ENCODE measurements at places on chromosomes 13 and 19.

DNA sequence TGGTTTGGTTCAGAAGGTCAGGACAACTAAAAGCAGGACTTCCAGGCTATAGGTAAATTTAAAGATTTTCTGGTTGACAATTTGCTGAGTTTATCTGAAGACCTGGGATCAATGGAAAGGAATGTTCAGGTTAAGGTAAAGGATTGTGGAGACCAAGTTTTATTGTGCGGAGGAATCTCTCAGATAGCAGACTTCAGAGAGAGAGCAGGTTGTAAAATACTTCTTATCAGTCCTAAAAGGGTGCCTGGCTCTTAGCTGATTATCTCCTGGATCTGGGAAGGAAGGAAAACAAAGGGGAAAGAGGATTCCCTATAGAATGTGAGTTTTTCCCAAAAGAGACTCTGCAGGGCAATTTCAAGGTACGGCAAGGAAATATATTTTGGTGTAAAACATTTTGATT lies 851.5 kb downstream of the DACH1 start:
- no peak for DNase-seq

DNA sequence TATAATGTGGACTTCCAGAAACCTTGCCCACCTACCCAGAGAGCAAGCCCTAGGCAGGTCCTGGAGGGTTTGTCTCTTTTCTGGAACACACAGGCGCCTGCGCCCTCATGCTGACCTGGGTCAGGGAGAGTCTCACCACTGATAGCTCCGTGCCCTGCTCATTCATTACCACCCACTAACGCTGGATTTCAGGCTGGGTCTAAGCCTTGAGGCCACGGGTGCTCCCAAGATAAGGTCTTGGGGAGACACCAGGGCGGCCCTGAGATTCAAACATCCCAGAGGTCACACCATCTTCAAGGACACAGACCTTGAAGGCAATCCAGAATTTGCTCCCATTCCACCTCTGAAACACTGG lies 5.1 kb downstream of the S1PR2 start:
- no peak for DNase-seq

GRCh38 chr19:58091251-58091995 lies 6.6 kb downstream of the ZSCAN18 start:
- DNase-seq: no peak

GRCh38 chr19:34269489-34269888 lies 15.1 kb downstream of the GARRE1 start:
- DNase-seq: no peak

- no peak for DNase-seq
Observed at GRCh38 chr13:94515374-94515773, 35.9 kb upstream of the DCT start.

DNA sequence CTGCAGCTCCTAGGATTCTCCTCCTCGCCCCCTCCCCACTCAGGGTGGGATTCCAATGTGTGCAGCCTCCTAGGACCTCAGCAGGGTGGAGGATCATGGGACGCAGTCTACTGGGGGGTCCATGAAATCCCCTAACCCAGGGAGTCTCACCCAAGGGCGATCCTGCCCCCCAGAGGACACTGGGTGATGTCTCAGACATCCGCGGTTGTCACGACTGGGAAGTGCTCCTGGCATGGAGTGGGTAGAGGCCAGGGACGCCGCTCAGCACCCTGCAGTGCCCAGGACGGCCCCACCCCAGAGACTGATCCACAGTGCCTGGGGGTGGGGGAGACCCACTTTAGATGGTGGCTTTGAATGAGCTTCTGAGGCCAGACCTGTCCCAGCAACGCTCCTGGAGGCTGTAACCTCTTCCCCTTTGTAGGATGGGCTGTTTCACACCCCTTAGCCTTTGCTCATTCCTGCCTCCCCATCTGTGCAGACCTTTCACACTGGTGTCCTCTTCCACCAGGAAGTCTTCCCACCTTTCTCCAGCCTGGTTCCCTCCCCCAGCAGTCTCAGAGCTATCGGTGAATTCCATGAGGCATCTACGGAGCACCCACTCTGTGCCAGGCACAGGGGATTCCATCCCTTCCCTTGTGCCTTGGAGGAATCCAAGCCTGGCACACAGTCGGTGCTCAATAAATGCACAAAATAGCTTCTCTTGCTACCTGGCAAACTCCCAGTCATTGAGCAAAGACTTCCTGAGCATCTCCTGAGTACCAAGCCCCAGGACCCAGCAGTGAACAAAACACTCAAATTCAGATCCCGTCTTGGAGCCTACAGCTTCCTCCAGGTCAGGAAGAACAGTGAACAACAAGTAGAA lies 10.5 kb downstream of the SMIM24 start:
- no peak for DNase-seq

DNA sequence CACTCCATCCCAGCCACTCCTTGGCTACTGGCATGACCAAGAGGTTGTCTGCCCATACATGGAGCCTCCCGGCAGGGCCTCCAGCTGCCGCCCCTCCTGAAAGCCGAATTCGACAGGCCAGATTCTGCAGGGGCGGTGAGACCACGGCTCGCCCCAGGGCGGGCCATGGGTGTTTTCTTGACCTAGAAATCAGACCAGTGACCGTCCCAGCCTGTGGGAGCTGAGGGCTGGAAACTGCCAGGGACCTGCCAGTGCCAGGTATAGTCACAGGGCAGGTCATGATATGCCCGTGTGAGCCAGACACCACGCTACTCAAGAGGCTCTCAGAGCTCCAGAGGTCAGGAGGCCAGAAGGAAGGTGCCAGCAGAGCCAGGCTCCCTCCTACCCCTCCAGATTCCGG lies 16.8 kb downstream of the DAPK3 start:
- DNase-seq: no peak

DNA sequence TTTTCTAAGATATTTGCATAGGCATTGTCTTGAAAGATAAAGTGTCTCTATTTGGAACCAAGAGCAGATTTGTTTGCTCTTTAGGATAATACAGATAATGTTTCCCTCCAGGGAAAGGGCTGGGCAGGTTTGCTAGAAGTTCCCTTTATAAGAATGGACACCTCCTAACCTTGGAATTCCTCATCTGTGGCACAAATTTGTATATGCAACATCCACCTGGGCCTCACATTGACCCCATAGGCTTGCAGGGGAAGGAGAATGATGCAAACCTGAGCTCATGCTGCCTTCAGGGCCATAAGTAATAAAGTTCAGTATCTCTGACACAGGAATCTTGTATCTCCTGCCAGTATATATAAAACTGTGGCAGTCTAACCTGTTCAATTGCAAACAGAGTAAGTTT lies 508.4 kb upstream of the MIR17HG start:
- DNase-seq: no peak

DNA sequence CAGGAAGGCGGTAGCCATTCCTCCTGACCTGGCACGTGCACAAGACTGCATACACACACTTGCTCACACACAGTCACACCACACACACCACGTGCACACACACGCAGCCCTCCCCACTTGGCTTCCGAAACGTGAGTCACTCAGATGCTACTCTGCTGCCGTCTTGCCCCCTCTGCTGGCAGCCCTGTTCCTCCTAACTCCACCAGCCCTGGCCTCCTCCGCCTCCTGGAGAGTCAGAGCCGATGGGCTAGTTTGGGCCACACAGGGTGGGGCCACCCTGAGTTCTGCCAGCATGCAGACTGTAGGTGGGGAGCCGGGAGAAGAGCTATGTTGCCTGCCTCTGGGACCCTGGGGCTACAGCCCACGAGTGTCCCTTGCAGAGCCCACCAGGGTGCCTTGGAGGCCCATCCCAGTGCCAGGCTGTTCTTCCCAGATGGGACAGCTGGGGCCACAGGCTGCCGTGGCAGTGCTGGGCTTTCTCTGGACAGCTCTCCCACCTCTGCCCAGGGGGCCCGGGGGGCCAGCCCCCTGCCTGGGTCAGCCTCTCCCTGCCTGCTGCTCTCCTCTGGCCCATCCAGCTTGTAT lies 12.1 kb downstream of the PIN1 start:
- DNase-seq: no peak

- no peak for DNase-seq
Observed at GRCh38 chr19:38880882-38881609, 3.0 kb upstream of the RINL start.

GRCh38 chr13:21123956-21124355 lies 52.4 kb downstream of the SKA3 start:
- no peak for DNase-seq

DNA sequence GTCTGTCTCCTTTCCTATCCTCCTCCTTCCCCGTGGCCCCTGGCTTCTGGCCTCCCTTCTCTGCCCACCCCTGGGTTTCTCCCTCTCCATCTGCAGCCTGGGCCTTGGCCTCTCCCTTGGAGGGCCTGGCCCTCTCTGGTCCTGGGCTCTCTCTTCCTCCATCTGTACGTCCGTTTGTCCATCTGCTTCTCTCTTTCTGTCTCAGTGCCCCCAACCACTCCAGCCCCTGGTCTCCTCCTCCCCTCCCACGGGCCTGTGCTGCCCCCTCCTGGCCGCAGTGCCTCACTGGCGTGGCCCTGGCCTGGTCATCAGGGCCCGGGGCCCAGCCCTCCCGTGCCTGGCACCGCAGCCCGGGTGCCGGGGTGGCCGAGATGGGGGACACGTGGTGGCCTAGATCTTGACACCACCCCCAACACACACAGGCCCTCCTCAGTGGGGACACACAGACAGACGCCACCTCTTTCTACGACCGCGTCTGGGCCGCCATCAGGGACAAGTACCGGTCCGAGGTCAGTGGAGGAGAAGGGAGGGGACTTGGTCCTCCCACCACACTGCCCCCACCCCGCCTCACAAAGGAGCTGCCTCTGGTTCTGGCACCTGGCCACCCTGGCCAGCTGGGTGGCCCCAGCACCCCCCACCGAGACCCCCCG lies 11.3 kb downstream of the PRKCSH start:
- no peak for DNase-seq

- no peak for DNase-seq
Observed at GRCh38 chr19:51083783-51084182, 1.1 kb upstream of the KLK14 start.

DNA sequence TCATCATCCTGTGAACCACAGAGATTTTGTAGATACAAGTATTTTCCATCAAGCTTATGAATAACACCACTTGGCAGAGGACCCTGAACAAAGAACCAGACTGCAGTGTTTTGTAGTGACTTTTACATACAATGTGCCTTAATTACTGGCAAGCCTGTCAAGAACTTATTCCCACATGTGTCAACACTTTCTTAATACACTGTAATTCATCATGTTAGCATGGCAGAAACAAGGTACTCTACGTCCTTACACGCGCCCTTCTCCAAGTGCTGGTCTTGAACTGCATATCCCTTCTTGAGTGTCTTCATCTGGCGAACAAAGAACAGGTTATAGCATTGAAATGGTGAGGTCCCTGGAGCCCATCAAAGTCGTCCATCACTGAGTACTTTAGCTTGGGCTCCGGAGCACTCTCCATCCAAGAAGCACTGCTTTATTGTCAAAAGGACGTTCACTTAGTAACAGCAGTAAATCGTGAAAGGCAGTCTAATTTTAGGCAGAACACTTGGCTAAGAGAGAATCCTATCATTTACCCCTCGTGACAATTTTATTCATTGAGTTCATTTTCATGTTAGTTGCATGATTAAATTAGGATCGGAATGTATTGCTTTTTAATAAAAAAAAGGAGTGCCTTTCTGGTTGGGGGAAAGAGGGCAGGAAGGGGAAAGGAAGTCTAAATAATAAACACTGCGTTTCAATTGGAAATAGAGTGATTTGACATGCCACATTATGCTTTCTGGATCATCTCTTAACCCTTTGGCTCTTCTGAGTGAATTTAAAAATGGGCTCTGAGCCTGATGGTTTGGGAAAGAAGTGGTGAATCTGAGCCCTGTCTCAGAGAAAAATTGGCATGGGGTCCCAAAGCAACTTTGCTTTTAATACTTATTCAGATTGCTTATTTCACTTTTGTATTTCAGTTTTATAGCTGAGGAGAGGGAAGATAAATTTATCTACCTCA lies 376.1 kb downstream of the DLEU7 start:
- no peak for DNase-seq

- no peak for DNase-seq
Observed at GRCh38 chr13:58991826-58992477, 1171.8 kb downstream of the DIAPH3 start.

- no peak for DNase-seq
Observed at GRCh38 chr13:98111168-98112098, 31.5 kb upstream of the FARP1 start.

GRCh38 chr19:49808711-49809159 lies 4.4 kb downstream of the FUZ start:
- DNase-seq: peak; percentile 73

DNA sequence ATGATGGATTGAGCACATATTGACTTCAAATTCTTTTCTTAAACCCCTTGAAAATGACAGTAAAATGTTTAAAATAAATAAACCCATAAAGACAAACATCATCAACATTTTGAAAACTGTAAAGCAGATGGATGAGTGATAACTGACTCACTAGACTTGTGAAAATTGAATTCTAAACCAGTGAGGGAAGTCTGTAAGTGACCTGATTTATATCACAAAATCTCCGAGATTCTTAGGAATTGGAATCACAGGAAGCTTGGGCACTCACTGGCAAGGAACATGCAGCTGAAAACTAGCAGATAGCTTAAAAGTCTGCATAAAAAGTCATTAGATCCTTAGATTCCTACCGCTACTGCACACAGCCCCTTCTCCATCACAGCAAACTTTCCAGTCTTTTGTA lies 51.3 kb upstream of the TSC22D1 start:
- DNase-seq: no peak

DNA sequence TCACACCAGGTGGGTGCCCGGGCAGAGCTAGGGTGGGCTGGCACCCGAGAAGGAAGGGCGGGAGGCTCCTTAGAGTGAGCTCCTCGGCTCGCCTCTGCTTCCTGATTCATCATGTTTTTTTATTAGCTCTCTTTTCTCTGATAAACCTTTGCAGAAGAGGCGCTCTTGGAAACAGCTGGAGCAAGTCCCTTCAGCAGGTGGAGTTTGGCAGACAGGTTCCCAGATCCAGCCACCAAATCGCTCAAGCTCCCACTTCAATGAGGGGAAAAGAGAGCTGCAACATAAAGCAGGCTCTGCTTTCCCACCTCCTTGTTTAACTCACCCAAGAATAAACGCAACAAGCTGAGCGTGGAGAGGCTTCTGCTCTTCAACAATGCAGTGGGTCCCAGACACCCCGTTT lies 244.8 kb downstream of the TSHZ3 start:
- no peak for DNase-seq

DNA sequence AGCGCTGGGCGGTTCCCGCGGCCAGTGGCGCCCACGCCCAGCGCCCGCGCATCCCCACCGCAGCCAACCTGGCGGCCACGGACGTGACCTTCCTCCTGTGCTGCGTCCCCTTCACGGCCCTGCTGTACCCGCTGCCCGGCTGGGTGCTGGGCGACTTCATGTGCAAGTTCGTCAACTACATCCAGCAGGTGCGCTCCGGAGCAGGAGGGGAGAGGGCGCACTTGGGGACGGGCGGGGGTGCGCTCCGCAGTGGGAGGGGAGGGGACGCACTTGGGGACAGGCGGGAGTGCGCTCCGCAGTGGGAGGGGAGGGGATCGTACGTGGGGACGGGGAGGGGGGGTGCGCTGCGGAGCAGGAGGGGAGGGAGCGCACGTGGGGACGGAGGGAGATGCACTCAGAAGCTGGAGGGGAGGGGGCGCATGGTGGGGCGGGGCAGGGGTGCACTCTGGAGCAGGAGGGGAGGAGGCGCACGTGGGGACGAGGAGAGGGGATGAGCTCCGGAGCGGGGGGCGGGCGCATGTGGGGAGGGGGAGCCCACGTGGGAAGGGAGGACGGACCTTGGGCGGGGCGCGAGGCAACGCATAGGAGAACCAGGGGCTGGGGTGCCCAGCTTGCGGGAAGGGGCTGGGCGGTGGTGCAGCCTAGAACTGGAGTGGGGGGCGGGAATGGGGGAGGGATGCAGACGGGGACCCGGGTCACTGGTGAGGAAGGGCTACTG lies 1.5 kb downstream of the KISS1R start:
- no peak for DNase-seq

- DNase-seq: no peak
Observed at GRCh38 chr19:13732337-13732736, 32.0 kb upstream of the MRI1 start.
